Activated CD8-positive, alpha-beta memory T cell treated with anti-CD3 and anti-CD28 coated beads, Interleukin-2, amount 10 ng/mL, durations not matched to agents 7 days and 5 days (primary cell): ENCODE measurements at places on chromosomes 12 and 14.
A peak's percentile ranks its signal among the peaks of the same experiment; 100 is the strongest.

DNA sequence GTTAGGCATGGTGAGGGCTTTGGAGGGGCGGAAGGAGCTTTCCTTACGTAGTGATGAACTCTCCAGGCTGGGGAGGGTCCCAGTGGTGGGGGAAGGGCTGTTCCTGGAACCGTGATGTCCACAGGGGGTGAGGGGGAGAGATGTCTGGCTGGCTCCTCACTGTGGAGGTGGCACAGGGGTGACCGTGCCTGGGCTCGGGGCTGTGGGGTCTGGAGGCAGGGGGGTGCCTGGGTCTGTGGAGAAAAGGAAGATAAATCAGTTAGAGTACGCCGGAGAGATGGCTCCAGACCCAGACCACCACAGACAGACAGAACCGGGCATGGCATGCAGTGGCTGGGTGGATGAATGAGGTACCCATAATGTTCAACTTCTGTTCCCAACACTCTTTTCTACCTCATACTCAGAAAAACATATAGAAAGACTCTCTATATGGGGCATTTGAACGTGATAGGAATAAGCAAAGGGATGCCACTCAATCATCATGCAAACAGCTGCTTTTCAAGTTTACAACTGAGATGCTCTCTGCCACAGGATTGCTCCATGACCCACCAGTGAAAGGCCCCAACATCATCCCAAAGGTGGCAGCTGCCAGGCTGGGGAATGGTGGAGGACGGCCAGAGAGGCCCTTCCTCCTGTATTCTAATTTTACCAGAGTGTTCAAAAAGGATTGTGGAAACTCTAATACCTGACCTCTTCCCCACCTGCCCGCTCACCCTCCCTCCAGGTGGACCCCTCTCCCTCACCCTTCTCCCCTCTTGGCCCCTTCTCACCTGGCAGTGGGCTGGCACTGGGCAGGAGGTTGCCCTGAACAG, 5.6 kb downstream of the MYL6 start:
- no peak for DNase-seq

DNA sequence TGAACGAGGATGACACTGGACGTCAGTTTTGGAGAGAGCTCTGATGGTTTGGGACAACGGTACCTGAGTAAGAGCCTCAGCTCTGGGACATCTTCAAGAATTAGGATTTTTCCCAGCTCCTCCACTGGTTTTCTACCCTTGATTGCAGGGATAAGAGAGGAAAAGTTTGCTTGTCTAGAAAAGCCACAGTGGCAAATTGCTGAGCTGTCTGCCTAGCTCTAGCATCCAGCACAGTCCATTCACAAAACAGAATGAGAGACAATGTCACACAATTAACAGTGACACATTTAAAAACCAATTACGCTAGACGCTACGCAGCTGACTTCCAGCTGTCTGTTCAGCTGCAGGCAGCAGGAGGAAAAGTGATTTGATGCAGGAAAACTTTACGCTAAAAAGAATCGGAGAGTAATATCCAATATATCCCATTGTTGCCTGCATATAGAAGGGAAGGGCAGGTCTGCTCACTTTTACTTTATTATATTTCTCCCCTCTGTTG, 168.1 kb upstream of the PRICKLE1 start:
- DNase-seq, result no peak

GRCh38 chr12:108689314-108690190, 41.8 kb downstream of the CORO1C start:
- no peak for DNase-seq

DNA sequence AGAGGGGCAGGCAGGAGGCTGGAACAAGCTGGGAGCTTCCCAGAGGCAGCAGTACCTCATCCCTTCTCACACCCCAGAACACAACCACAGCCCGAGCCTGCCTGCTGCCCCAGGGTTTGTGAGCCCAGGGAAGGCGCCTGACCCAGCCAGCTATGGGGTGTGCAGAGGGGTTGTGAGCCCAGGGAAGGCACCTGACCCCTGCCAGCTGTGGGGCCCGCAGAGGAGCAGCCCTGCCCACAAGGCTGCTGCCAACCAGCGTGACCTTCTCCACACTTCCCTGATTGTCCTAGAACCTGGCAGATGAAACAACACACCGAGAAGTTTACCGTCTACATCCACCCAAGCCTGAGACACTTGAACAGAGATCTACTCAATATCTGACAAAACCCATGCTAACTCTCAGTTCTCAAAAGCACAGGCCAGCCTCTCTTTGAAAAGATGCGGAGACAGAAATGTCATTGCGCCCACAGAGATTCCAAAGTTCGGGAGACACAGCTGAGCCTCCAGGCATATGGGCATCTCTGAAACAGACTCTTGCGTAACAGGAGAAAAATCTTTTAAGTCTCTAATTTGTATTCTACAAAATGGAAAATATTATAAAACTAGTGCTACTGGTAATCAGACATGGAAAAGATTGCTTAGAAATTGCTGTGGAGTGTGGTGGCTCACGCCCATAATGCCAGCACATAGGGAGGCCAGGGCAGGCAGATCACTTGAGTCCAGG, 47.3 kb downstream of the SFSWAP start:
- DNase-seq, result no peak

- DNase-seq, result no peak
These were observed 77.7 kb upstream of the MED13L start for GRCh38 chr12:116354950-116355783.

- DNase-seq, result peak; percentile 76
These were observed 31.7 kb downstream of the RASAL1 start for GRCh38 chr12:113103756-113104450.

GRCh38 chr12:15014708-15015107, 41.9 kb downstream of the PDE6H start:
- no peak for DNase-seq

GRCh38 chr12:46982629-46983392, 96.6 kb upstream of the PCED1B start:
- no peak for DNase-seq

GRCh38 chr14:89640141-89640540, 223.1 kb upstream of the FOXN3 start:
- DNase-seq, result no peak

GRCh38 chr12:62401631-62402030, 65.0 kb upstream of the MON2 start:
- DNase-seq, result no peak

GRCh38 chr12:66409195-66409871, 107.0 kb downstream of the HELB start:
- DNase-seq, result peak; percentile 56

DNA sequence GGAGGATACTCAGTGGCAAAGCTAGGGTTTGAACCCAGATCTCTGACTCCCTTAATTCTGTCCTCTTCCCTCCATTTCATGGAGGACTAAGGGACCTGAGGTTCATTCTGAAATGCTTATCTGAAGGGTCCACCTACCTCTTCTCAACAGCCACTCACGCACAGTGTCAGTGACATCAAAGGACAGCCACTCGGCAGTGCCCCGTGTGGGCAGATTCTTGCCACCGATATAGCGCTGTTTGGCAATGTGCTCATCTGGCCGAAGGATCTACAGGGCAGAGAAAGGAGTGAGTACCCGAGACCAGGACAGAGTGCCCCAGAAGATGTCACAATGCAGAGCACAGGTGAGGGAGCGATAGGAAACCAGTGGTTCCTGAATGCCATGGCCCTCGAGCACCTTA, 10.8 kb downstream of the TGFB3 start:
- DNase-seq, result no peak

- no peak for DNase-seq
These were observed 628 bp downstream of the TAS2R30 start for GRCh38 chr12:11133816-11134215.

- DNase-seq, result no peak
These were observed 66.6 kb upstream of the SCN8A start for GRCh38 chr12:51524386-51524901.

DNA sequence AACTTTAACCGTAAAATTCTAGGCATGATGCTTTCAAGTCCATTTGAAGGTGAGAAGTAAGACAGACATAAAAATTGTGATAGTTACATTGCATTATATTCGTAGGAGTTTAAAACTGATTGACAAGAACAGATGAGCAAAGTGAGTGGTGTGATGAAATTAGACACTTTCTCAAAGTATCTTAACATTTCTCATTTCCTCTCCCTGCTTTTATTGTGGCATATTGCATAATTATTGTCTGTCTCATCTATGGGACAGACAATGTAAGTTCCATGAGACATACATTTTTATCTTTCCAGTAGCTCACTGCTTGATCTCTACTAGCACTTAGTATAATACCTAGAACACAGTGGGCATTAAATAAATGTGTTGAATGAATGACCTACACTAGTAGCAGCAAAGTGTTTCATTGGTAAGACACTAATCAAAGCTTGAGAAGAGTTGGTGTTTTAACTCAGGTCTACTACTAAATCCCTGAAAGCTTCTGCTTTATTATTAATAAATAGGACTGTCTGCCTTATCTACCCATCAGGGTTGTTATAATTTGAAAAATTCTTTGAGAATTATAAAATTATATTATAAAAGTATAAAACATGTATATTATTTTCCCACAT, 19.0 kb downstream of the A2M start:
- DNase-seq, result no peak

DNA sequence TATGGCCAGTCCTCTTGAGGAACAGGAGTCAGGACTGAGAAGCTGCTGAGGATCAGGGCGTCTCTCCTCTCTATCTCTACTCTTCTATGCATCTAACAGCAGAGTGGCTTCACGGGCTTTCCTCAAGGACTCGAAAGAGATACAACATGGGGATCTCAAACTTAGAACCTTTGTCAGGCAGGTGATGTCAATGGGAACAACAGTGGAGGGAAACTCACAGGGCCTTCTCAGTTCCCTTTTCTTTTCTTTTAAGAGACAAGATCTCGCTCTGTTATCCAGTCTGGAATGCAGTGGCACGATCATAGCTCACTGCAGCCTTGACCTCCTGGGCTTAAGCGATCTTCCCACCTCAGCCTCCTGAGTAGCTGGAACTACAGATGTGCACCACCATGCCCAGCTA, 127.6 kb downstream of the PTPN11 start:
- DNase-seq, result no peak

GRCh38 chr12:108846290-108846701, 11.1 kb downstream of the SSH1 start:
- DNase-seq, result no peak

GRCh38 chr12:44581642-44582242, 294.4 kb downstream of the NELL2 start:
- no peak for DNase-seq

DNA sequence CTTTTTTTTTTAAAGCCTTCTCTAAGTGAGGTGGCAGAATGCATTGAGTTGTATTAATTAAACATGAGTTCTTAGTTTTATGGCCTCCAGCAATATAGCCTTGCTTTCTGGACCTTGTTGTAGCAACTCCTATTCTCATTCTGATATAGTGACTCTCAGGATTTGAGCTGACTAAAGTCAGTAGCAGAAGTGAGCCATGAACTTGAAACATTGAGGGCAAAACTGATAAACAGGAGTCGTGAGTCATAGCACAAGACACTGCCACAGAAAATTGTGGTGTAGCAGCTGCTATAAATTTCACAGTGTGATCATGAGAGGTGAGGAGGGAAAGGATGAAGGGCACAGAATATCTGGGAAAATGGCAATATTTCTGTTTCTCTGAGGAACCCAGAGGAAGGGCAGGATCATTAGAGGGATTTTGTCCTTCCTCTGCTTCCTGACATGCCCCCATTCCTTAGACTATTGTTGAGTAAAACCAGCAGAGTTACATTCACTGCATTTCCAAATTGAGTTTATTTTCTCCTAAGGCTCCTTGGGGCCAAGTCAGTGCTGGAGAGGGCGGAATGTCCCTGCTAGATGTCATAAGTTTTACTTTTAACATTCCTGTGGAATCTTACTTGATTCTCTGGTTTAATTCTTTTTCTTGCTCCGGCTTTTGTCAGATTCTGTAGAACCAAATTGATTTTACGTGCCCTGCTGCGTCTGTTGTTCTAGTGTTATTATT, 7.5 kb downstream of the KLRG1 start:
- peak; percentile 50 for DNase-seq

GRCh38 chr14:41785696-41786095, 179.0 kb downstream of the LRFN5 start:
- no peak for DNase-seq

DNA sequence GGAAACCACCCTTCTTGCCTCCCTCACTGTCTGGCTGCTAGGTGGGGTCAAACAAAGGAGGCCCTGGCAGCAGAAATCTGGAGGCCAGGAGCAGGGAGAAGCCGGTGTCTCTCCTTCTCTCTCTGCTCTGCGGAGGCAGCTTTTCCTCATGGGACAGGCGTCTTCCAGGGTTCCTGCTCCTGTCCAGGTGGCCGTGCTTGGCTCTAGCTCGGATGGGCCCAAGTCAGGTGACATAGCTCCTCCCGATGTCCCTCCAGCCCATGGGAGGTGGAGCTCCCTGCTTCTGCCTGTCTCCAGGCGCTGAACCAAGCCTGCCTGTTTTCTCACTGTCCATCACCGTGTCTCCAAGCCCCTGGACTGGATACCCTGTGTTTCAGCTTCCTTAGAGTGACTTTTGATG, 30.5 kb upstream of the FZD10 start:
- no peak for DNase-seq

- no peak for DNase-seq
These were observed 182.9 kb downstream of the KIF26A start for GRCh38 chr14:104321088-104321801.

- no peak for DNase-seq
These were observed 79.8 kb downstream of the SLC15A4 start for GRCh38 chr12:128743916-128744315.

GRCh38 chr12:132105467-132105866, 38.7 kb downstream of the DDX51 start:
- no peak for DNase-seq

DNA sequence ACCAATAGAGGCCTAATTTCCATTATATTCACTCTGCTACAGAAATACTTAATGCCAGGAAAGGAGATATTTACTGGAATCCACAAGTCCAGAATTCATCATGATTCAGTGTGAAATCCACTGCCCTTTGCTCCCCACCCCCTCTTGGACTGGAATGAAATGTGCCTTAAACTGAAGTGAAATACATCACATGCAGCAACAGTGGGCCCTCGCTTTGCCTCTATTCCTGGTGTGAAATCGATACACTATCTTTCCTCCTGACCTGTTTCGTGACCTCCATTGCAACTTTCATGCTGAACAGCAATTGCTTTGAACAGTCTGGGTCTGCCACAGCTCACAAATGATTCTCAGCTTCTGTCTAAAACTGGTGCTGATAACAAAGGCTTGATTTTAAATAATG, 100.6 kb downstream of the NPAS3 start:
- DNase-seq, result no peak

DNA sequence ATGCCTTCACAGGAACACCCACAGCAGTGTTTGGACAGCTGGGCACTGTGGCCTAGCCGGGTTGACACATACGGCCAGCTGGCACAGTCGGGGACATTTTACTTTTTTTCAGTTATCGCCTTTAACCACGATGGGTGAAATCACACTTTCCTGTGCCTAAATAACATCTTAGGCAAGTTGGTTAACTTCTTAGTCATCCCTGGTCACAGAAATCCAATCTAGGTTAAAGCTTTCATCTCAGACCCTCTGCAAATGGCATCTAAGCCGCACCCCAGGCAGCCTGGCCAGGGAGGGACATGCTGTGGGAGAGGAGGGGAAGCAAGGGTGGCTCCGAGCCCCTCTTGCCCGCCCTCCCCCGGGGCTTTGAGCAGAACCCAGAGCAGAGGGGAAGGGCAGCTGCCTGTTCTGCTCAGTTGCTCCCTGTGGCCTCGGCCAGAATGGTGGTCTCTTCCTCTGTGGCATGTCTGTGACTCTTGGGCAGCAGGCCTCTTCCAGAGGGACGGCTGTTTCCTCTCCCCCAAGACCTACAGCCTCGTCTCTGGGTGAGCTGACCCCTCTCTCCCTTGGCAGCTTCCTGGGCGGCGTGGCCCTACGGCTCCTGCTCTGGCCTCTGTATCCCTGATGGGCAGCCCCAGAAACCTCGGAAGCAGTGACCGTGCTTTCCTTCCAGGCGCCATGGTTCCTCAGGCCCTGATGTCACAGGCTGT, 85.4 kb upstream of the DYNC1H1 start:
- peak; percentile 59 for DNase-seq

GRCh38 chr14:64704743-64705380, 638 bp downstream of the PLEKHG3 start:
- no peak for DNase-seq
